ENCODE measurements at places on chromosomes 6 and 20. TPM values are rescaled to one million over a fixed set of nuclear protein-coding genes. Genes with fewer than 3 reads are reported as not detected.

Gene KCNK15
- total RNA-seq, result not detected

Gene ZNF292
- 15.6 TPM for total RNA-seq

Gene ZNF318
- 7.0 TPM for total RNA-seq

Gene PROKR2
- not detected for total RNA-seq

Gene SLC12A5
- total RNA-seq, result not detected

Gene STMND1
- total RNA-seq, result not detected

Gene CYP39A1
- total RNA-seq, result 3.4 TPM
